ENCODE measurements at places on chromosomes 3 and 15.
A peak's percentile ranks its signal among the peaks of the same experiment; 100 is the strongest.

DNA sequence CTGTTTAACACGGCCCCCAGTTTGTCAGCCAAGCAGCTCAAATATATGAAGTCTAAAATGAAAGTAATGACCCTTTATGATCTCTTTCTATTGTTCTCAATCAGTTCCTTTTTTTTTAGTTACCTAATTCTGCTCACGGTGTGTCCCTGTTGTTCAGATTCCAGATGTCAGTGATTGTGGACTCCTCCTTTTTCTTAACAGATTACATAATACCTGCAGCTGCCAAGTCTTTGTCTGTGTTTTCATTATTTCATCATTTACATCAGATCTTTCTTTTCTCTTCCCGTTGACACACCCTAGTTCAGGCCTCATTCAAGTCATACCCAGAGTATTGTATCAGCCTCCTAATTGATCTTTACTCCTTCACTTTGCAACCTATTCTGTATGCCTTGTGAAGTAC lies 56.1 kb upstream of the SKIL start:
- DNase-seq, result peak; percentile 64

DNA sequence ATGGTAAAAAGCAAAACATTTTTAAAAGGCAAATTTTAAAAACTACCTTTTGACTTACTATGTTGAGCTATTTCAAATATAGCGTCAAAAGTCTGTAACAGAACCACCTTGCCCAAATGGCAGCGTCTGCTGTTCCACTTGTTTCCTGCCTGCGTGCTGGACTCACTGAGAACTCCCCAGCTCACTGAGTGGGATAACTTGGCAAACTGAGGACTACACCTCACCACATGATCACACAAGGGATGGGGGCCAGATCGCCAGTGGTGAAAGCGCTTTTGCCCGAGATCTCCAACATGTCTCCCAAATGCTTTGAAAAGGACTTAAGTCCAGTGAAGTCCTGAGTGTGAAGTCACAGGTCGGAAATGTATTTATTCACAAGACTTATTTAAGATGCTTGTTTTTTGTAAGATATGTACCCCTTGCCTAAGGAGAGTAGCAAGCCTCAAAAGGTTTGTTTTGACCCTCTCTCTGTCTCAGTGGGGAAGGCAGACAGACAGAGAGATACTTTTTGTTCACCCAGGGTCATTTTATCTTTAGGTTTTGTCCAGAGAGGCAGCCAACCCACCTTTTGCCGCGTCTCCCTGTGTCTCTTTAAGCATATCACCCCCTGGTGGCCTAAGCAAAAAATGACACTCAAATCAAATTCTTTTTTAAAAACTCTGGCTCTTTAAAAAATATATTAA lies 192.6 kb downstream of the PDZRN3 start:
- peak; percentile 63 for DNase-seq

DNA sequence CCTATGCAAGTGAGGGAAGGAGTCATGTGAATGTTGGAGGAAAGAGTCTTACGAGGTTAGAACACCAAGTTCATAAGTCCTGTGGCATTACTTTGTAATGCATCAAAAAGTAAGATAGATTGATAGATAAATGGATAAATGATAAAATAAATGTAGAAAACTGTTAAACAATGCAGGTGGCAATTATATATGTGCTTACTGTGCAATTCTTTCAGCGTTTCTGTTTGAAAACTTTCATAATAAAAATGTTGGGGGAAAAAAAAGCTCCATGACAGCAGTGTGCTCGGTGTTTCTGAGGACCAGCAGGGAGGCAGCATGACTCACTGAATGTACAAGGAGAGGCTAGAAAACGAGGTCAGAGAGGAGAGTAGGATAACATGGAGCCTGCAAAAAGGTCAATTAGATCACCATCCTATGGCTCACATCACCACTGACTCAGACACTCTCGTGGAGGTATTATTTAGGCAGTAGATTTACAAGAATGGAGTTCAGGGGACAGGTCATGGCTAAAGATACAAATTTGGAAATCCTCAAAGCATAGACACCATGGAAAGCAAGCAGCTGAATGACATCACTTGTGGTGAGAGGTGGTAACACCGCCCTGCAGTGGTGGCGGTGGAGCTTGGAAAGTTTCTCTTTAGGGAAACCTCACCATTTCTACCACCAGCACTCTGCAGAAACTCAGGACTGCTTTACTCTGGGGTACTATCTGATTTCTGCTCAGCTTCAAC lies 219.8 kb downstream of the CTNNB1 start:
- peak; percentile 89 for DNase-seq

DNA sequence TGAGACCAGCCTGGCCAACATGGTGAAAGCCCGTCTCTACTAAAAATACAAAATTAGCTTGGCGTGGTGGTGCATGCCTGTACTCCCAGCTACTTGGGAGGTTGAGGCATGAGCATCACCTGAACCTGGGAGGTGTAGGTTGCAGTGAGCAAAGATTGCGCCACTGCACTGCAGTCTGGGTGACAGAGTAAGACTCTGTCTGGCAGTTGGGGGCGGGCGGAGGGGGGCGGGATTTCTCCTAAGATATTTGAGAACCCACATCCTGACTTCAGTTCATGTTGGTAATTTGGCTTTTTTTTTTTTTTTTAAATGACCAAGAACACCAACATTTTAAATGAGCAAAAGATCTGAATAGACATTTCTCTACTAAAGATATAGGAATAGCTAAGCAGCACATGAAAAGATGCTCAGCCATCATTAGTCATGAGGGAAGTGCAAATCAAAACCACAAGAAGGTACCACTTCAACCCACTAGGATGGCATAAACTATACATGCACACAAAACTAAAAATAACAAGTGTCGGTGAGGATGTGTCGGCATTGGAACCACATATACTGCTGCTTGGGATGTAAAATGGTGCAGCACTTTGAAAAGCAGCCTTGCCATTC lies 75.6 kb upstream of the LMOD3 start:
- no peak for DNase-seq

DNA sequence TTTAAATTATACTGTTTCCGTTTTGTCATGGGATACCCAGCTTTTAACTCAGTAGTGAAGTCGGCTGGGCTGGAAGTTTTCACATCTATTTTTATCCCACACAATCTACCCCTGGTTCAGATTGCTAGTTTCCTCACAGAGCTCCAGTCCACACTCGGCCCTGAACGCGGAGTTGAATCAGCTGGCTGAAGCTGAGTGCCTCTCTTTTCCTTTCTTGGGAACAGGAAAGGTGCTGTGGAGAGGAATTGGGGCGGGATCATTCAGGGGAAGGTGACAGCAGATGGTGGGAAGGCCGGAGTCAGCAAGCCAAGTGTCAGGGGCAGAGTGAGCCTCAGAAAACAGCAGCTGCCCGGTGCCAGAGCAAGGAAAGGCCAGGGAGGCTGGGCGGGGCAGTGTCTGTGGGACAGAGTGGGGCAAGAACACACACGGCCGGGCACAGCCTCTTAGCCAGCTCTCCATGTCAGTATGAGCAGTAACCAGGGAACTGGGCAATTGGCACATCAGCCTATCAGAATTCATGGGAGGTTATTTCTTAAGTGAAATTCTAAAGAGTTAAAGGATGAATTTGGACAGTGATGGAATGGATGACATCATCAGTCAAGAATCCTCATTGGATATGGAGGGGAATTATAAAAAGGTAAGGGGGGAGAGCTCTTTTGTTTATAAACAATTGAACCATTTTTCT lies 135.7 kb upstream of the IL12A start:
- peak; percentile 46 for DNase-seq

- peak; percentile 77 for DNase-seq
Measured at GRCh38 chr3:49747792-49748480, 24.2 kb upstream of the GMPPB start.

DNA sequence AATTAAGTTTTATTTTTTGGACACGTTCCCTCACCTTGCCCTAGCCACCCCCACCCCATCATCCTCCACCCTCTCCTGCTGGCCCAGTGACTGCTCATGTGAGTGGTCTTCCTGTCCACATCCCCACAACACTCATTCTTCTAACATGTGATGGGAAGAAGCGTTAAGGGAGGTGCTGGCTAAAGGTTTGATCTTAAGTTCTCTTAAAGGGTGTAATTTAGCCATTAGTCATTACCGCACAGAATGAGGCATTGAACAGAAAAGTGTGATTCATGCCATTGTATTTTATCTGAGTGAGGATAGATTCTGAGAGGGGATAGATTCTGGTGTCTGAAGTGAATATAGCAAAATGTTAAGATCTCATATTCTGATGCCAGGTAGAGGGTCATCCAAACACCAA lies 272.9 kb upstream of the TPM1 start:
- peak; percentile 87 for DNase-seq
